NB4 (cell line): ENCODE measurements at places on chromosomes 1 and 21.

DNA sequence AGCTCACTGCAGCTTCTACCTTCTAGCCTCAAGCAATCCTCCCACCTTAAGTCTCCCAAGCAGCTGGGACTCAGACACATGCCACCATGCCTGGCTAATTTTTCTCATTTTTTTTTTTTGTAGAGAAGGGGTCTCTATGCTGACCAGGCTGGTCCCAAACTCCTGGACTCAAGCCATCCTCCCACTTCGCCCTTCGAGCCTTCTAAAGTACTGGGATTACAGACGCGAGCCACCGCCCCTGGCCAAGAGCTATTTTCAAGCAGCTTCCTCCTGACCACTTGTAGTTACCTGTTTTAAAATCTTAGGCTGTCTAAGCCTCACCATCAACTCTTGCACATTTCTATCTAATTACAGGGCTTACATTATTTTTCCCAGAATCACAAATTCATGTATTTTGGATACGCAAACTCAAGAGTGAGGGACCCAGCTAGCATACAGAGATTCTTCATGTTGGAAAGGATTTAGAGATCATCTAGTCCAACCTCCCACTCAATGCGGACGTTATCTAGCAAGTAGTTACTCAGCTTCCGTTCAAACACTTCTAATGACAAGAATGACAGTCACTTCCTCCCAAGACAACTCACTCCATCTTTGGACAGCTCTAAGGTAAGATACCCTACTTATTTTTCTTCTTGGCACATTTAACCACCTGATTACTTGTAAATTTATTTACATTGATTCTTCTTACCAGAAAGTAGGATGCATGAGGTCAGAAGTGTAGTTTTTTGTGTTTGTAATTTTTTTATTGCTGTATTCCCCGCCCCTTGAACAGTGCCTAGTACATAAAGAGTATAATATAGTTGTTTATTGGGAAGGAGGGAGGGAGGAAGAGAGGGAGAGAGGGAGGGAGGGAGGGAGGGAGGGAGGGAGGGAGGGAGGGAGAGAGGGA, 65.4 kb downstream of the LUZP1 start:
- DNase-seq = peak; percentile 79

GRCh38 chr1:23619299-23620188, 60.2 kb upstream of the ID3 start:
- DNase-seq = no peak

- no peak for DNase-seq
Observed at GRCh38 chr1:30688920-30689794, 34.2 kb downstream of the MATN1 start.

GRCh38 chr1:67534627-67535065, 104.4 kb upstream of the SERBP1 start:
- DNase-seq = peak; percentile 55

DNA sequence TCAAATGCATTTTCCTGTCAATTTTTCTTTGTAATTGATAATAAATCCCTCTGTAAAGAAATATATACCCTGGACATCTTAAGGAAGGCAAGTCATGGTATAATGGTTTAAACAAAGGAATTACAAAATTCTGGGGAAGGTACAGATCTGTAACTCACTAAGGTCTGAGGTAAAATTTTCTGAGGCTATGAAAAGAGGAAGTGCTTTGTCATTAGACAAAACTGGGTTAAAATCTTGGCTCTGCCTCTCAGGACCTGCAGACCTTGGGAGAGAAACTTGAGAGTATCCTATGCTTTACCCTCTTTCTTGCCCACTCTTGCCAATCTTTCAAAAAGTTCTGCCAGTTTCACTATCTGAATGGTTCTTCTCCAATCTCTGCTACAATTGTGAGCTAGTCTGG, 26.8 kb upstream of the BEND5 start:
- peak; percentile 22 for DNase-seq

DNA sequence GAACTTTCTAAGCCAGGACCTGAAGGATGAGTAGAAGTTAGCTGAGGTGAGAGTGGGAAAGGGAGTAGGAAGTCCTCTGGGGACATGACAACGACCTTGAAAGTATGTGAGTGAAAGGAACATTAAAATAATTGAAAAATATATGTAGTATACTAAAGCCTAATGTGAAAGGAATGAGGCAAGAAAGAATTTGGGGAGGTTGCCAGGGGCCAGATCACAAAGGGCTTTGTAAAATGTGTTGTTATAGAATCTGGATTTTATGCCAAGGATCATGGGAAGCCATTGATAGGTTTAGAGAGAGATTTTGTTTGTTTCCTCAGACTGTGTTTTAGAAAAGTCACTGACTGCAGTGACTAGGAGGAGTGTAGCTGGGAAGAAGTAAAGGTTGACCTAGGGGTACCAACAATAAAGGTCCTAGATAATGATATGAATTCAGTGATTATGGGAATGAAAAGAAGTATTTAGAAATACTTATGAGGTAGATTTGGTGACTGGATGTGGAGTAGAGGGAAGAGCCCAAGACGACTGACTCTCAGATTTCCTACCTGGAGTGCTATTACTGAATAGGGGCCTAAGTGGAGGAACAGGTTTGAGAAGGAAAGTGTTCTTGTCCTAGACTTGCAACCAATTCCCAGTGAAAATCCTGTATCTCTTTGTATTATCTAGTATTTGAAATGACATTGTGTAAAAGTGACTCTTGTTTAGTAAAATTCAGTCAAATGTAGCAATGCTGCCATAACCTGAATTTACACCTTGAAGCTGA, 179.8 kb downstream of the PHTF1 start:
- DNase-seq = no peak

DNA sequence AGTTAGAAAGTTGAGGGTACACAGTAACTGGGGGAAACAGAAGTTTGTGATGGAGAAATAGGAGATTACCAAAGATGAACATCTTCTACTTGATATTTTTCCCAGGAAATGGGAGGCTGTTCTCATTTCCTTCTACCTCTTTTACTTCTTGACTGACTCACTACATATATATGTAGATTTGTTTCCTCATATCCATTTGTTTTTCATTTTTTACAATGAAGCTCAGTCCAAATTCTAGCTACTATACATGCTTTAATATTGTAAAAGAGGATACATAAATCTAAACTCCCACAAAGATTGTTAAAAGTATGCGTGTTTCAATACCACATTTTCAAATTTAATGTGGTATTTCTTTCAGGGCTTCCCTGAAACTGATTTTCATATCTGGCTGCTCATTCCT, 366.6 kb upstream of the NCAM2 start:
- no peak for DNase-seq
